IMR-90 (cell line): ENCODE measurements at places on chromosomes 6 and 20.

DNA sequence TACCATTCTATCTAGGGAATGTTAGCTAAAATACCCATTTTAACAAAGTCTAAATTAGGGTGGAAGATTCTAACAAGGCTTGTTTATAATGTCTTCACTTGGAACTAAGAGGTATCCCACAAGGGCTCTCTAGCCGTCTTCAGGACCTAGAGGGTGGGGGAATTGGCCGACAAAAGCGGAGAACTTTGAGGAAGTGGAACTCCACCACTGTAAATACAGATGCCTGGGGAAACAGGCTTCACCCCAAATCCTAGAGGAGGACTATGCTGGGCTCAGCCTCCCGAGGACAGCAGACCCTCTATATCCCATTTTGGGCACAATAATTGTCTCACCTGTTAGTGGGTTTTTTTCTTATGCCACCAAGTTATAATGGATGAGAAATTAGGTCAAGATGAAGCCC is 58.0 kb upstream of the TFB1M start:
- no peaks in the 10 kb centered on the region for H3K27me3 ChIP-seq
- no peaks in the 10 kb centered on the region for H3K36me3 ChIP-seq
- no peak overlapping the region for H3K27ac ChIP-seq
- no peak overlapping the region for H3K4me3 ChIP-seq
- no peak for DNase-seq
- peaks cover 1% of the 10 kb centered on the region; the same call in 1 of the 2 replicates for H3K4me1 ChIP-seq

GRCh38 chr20:19855416-19855815 is 97.4 kb downstream of the RIN2 start:
- H3K27ac ChIP-seq: no peak overlapping the region
- H3K4me3 ChIP-seq: no peak overlapping the region
- no peaks in the 10 kb centered on the region for H3K36me3 ChIP-seq
- no peak for DNase-seq

GRCh38 chr20:10848810-10849370 is 175.1 kb upstream of the JAG1 start:
- no peaks in the 10 kb centered on the region for H3K36me3 ChIP-seq
- peaks cover 2% of the 10 kb centered on the region; the same call in 1 of the 2 replicates for H3K4me1 ChIP-seq
- no peak overlapping the region for H3K4me3 ChIP-seq
- no peaks in the 10 kb centered on the region for H3K27me3 ChIP-seq
- peak overlapping the region; percentile 50; the same call in 1 of the 2 replicates for H3K27ac ChIP-seq

DNA sequence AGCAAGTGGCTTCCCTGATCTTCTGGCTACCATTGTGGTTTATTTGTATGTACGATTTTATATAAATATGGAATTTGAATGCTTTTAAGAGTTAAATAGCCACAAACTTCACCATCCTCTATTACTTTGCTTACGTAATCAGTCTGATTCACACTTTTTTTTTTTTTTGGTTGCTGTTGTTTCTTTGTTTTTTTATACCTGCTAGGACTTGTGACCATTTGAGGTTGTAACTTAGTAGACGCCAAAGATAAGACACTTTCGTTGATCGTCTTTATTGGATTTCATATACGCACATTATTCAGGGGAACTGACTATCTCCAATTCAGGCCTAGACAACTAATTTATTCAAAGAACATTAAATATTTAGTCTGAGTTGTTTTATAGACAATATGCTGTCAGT is 559.0 kb downstream of the CBLN4 start:
- H3K4me1 ChIP-seq: no peaks in the 10 kb centered on the region
- H3K27me3 ChIP-seq: no peaks in the 10 kb centered on the region
- H3K36me3 ChIP-seq: no peaks in the 10 kb centered on the region
- DNase-seq: no peak
- no peak overlapping the region for H3K4me3 ChIP-seq
- no peak overlapping the region for H3K27ac ChIP-seq

DNA sequence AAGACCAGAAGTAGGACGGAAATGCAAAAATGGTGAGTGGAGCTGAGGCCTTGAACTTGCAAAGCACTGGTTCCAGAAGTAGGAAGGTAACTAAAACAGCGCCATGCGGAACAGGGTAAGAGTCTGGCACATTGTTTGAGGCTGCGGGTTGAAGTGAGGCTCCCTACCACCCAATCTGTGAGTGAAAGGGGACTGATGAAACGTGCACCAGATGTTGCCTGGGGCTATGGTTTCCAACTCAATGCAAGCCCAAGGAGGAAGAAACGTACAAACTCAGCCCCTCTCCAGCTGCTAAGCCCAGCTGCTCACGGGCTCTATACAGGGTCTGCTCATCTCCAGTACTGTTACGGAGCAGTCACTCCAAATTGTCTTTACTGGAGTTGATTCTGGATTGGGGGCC is 68.7 kb upstream of the KCNK16 start:
- no peaks in the 10 kb centered on the region for H3K36me3 ChIP-seq
- no peaks in the 10 kb centered on the region for H3K4me1 ChIP-seq
- no peaks in the 10 kb centered on the region for H3K27me3 ChIP-seq
- DNase-seq: no peak
- H3K27ac ChIP-seq: no peak overlapping the region

DNA sequence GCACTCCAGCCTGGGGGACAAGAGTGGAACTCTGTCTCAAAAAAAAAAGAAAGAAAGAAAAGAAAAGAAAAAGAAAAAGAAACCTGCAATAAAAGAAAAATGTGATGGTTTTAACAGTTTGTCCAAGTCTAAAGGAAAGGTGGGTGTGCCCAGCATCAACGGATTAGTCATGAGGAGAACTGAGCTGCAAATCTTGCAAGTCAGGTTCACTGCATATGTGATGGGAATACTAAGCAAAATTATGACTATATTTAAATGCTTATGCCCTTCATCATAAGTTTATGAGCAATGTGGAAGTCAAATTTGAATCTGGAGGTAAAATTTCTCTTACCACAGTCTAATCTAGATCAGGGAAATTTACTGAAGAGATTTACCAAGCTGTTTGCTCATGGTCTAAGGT is 13.1 kb upstream of the CDK19 start:
- peak; percentile 55 for DNase-seq
- no peak overlapping the region for H3K27ac ChIP-seq
- peaks cover 4% of the 10 kb centered on the region for H3K4me1 ChIP-seq
- H3K36me3 ChIP-seq: no peaks in the 10 kb centered on the region
- H3K27me3 ChIP-seq: no peaks in the 10 kb centered on the region

- H3K36me3 ChIP-seq: no peaks in the 10 kb centered on the region
- no peak overlapping the region for H3K27ac ChIP-seq
- H3K4me1 ChIP-seq: no peaks in the 10 kb centered on the region; the same call in 1 of the 2 replicates
- no peak for DNase-seq
- H3K4me3 ChIP-seq: no peak overlapping the region
These were observed 71.6 kb downstream of the COL9A1 start for GRCh38 chr6:70231311-70231710.

- peak overlapping the region; percentile 93 for H3K4me3 ChIP-seq
- peaks cover 9% of the 10 kb centered on the region for H3K4me1 ChIP-seq
- H3K27me3 ChIP-seq: no peaks in the 10 kb centered on the region
- no peak for DNase-seq
- peaks cover 19% of the 10 kb centered on the region for H3K36me3 ChIP-seq
These were observed 542 bp downstream of the ATP5F1E start for GRCh38 chr20:59031564-59032022.

DNA sequence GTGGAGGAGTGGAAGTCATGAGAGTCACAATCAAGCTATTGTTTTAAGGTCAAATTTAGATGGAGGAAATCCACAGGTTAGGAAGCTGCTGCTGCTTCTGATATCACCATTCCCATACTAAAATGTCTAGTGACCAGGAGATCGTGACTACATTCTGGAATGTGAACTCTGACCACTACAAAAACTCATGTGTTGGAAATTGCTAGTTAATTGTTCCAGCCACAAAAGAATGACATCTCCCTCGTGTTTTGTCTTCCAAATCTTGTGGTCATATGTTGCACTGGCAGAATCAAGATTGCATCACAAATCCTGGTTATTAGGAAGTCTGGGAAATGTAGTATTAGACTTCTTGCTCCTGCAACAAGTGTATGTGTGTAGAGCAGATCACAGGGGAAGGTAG is 441.9 kb downstream of the CD109 start:
- peak; percentile 84 for DNase-seq
- no peaks in the 10 kb centered on the region for H3K27me3 ChIP-seq
- no peak overlapping the region for H3K27ac ChIP-seq
- peaks cover 4% of the 10 kb centered on the region for H3K4me1 ChIP-seq

GRCh38 chr6:7180751-7181150 is 73.0 kb downstream of the RREB1 start:
- H3K36me3 ChIP-seq: peaks cover 36% of the 10 kb centered on the region
- H3K4me1 ChIP-seq: peaks cover 2% of the 10 kb centered on the region; the same call in 1 of the 2 replicates
- H3K4me3 ChIP-seq: no peak overlapping the region
- no peak overlapping the region for H3K27ac ChIP-seq
- H3K27me3 ChIP-seq: no peaks in the 10 kb centered on the region

- no peaks in the 10 kb centered on the region for H3K27me3 ChIP-seq
- DNase-seq: no peak
- peaks cover 2% of the 10 kb centered on the region; the same call in 1 of the 2 replicates for H3K36me3 ChIP-seq
- H3K4me1 ChIP-seq: peaks cover 9% of the 10 kb centered on the region
These were observed 949 bp upstream of the ATXN1 start for GRCh38 chr6:16762268-16762549.

DNA sequence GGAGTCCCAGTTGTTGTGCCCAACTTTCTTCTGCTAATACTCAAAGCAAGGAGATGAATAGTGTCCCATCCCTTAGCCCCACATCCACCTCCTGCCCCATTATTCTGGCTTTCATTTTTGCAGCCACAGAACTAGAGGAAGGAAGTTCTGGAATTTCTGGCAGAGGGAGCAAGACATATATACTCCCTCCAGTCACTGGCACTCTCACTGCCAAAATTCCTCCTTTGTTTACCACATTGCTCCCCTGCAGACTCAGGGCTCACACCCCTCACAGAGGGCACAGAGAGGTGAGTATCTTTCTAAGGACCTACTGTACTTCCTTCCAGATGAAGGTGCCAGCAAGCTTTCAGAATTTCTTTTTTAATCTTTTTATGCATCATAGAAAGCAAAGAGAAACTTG is 168.0 kb upstream of the ID4 start:
- H3K36me3 ChIP-seq: no peaks in the 10 kb centered on the region
- no peaks in the 10 kb centered on the region; the same call in 1 of the 2 replicates for H3K27me3 ChIP-seq
- no peak overlapping the region for H3K4me3 ChIP-seq
- H3K4me1 ChIP-seq: no peaks in the 10 kb centered on the region

DNA sequence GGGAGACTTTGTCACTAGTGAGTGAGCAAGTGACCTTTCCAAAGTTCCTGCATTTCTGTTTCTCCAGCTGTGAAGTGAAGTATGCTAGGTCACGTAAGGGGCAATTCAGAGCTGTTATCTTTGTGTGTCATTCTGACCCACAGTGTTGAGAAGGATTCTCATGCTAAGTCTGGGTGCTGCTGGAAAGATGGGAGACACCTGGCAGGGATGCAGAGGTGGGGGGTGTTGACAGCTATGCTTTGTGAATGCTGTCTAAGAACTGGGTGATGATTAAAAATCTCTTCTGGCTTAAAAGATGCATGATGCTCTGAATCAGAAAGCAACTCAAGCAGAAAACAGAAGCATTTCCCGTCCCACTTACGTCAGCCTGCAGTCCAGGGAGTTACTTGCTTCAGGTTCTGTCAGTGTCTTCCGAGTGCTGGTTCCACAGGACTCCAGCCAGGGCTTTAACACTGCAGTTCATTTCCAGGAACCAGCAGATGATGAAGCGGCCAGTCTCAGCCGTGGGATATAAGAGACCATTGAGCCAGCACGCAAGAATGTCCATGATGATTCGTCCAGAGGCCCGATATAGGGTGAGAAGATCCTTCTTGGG is 30.9 kb upstream of the ASXL1 start:
- H3K4me3 ChIP-seq: no peak overlapping the region
- peaks cover 11% of the 10 kb centered on the region for H3K4me1 ChIP-seq
- no peak overlapping the region for H3K27ac ChIP-seq

- H3K36me3 ChIP-seq: no peaks in the 10 kb centered on the region
- H3K4me1 ChIP-seq: peaks cover 9% of the 10 kb centered on the region
- H3K27me3 ChIP-seq: no peaks in the 10 kb centered on the region
- DNase-seq: peak; percentile 37
- H3K4me3 ChIP-seq: no peak overlapping the region
- no peak overlapping the region for H3K27ac ChIP-seq
These were observed 63.2 kb downstream of the HIVEP2 start for GRCh38 chr6:142881761-142882160.

DNA sequence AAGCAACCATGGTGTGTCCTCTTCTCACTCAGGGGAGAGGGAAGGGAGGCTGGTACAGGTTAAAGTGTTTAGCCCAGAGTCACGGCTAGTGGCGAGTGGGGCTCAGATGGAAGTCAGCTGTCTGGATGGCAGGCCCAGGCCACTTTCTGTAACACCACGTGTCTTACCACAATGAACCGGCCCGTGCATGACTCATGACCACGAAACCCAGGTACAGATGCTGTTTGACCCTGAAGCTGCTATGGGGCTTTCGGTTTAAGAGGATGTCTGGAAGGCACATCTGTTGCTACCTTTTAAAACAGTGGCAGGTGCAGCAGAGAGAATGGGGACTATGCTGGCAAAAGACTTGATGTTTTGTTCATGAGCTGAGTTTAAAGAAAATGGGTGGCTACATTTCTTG is 36.5 kb upstream of the MPC1 start:
- peak; percentile 47 for DNase-seq
- H3K4me1 ChIP-seq: no peaks in the 10 kb centered on the region
- H3K27ac ChIP-seq: no peak overlapping the region
- H3K36me3 ChIP-seq: peaks cover 68% of the 10 kb centered on the region

GRCh38 chr6:159691963-159692287 is 1.1 kb downstream of the SOD2 start:
- peaks cover 28% of the 10 kb centered on the region for H3K36me3 ChIP-seq
- H3K4me1 ChIP-seq: peaks cover 12% of the 10 kb centered on the region
- peak overlapping the region; percentile 99 for H3K4me3 ChIP-seq
- no peak for DNase-seq

DNA sequence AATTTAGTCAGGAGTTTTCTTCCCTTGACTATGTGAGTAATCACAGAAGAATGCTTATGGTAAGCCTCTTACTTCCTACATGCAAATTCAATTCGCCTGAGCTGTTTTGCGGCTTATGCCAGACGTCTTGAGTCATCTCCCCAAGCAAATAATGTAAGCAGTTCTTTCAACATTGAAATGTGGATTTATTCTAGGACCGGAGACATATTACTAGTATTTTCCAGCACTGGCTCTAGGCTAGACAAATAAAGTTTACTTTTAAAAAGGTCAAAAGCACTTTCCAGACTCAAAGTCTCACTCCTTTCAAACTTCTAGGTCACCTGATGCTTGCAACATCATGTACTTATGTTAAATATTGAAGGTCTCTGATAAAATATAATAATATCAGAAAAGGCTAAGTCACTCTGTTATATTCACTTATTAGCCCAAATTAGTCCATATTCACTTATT is 38.1 kb upstream of the NOX3 start:
- peak; percentile 100 for DNase-seq
- H3K4me3 ChIP-seq: no peak overlapping the region
- H3K27me3 ChIP-seq: no peaks in the 10 kb centered on the region
- no peak overlapping the region; the same call in 1 of the 2 replicates for H3K27ac ChIP-seq

GRCh38 chr6:140857739-140858380 is 1274.9 kb upstream of the GJE1 start:
- DNase-seq: peak; percentile 95
- no peaks in the 10 kb centered on the region for H3K36me3 ChIP-seq
- peaks cover 6% of the 10 kb centered on the region for H3K4me1 ChIP-seq

GRCh38 chr6:148677594-148678476 is 69.0 kb upstream of the UST start:
- H3K4me1 ChIP-seq: no peaks in the 10 kb centered on the region
- no peak overlapping the region for H3K4me3 ChIP-seq
- DNase-seq: no peak
- H3K27ac ChIP-seq: no peak overlapping the region
- no peaks in the 10 kb centered on the region for H3K36me3 ChIP-seq
- no peaks in the 10 kb centered on the region for H3K27me3 ChIP-seq
